ENCODE measurements at places on chromosomes 7 and 10.

- DNase-seq, result no peak
Observed at GRCh38 chr10:114244126-114244525, 5.1 kb downstream of the VWA2 start.

- DNase-seq, result no peak
Observed at GRCh38 chr10:90999512-91000172, 78.8 kb upstream of the ANKRD1 start.

DNA sequence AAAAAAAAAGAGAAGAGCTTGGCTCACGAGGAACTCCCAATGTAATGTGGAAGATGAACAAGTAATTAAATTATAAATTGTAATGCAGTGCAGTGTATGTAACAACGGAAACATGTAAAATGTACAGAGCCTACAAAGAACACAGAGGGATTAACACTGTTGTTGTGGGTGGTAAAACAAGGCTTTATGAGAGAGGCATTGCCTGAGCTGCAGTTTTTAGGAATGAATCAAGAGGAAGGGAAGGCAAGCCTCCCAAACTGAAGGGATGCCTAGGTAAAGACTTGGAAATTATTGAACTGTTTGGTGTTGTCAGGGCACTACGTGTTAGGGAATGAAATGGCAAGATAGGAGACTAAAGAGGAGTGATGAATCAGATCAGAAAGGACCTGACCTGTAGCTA is 213.7 kb downstream of the HTR7 start:
- no peak for DNase-seq

DNA sequence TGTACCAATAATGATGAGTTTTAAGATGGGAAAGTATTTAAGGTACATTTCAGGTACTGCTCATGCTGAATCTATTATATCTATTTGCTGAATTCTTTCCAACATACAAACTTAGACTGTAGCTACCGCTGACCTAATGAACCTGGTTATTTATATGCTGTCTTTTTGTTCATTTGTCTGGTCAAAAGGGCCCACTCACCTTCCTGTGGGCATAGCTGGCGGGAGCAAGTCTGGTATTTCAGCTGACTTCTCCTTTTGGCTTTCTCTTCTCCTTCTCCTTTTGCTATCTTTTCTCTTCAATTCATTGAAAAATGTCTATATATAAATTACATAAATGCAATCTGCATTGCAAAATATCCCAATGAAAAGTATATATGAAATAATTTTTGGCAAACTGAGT is 9.5 kb downstream of the PLXDC2 start:
- no peak for DNase-seq
